ENCODE measurements at places on chromosomes 16 and 17.

- H3K36me3 ChIP-seq = no peaks in the 10 kb centered on the region
- no peak overlapping the region for H3K4me3 ChIP-seq
- DNase-seq = no peak
- H3K4me1 ChIP-seq = no peaks in the 10 kb centered on the region
These were observed 12.7 kb downstream of the WFDC1 start for GRCh38 chr16:84307209-84307954.

- H3K4me3 ChIP-seq = no peak overlapping the region
- H3K4me1 ChIP-seq = peaks cover 10% of the 10 kb centered on the region
- H3K36me3 ChIP-seq = peaks cover 27% of the 10 kb centered on the region
- H3K27me3 ChIP-seq = peaks cover 1% of the 10 kb centered on the region
- no peak overlapping the region for H3K27ac ChIP-seq
These were observed 8.3 kb downstream of the PRSS8 start for GRCh38 chr16:31127182-31127581.

- H3K4me3 ChIP-seq = no peak overlapping the region
- no peak overlapping the region for H3K27ac ChIP-seq
- no peak for DNase-seq
- peaks cover 2% of the 10 kb centered on the region for H3K27me3 ChIP-seq
- no peaks in the 10 kb centered on the region for H3K36me3 ChIP-seq
These were observed 79.1 kb downstream of the GPR139 start for GRCh38 chr16:19994466-19995170.

DNA sequence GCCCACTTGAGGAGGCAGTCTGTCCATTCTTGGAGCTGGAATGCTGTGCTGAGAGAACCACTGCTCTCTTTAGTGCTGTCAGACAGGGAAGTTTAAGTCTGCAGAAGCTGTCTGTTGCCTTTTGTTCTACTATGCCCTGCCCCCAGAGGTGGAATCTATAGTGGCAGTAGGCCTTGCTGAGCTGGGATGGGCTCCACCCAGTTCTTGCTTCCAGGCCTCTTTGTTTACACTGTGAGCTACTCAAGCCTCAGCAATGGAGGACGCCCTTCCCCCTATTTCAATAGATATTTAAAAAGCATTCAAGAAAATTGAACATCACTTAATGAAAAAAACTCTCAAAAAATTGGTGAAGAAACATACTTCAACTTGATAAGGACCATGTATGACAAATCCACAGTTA, 313.5 kb downstream of the PHKB start:
- peaks cover 7% of the 10 kb centered on the region for H3K27me3 ChIP-seq
- H3K4me1 ChIP-seq = peaks cover 12% of the 10 kb centered on the region
- DNase-seq = no peak
- H3K4me3 ChIP-seq = no peak overlapping the region
- no peak overlapping the region for H3K27ac ChIP-seq
- no peaks in the 10 kb centered on the region for H3K36me3 ChIP-seq

GRCh38 chr17:48024149-48025039, 13.2 kb downstream of the COPZ2 start:
- DNase-seq = peak; percentile 18
- H3K27ac ChIP-seq = peak overlapping the region; percentile 86
- peaks cover 29% of the 10 kb centered on the region for H3K27me3 ChIP-seq
- H3K4me1 ChIP-seq = peaks cover 38% of the 10 kb centered on the region

DNA sequence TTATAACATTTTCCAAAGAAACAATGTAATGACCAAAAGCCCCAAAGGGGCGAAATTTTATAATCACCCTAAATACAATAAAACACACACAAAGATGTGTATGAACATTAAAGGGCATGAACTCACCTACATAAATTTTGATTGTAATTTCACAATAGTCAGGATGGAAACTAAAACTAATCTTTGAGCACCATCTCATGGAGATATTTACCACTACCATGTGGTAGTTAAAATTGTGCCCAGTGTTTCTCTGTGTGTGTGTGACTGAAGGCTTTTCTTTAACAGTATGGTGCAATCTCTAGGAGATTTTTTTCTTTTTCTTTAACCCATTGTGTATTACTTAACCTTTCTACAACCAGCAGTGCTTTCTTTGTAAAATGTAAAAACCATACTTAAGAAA, 19.7 kb upstream of the MEIOC start:
- no peaks in the 10 kb centered on the region for H3K4me1 ChIP-seq
- DNase-seq = no peak
- no peak overlapping the region for H3K27ac ChIP-seq
- H3K4me3 ChIP-seq = no peak overlapping the region
- no peaks in the 10 kb centered on the region for H3K36me3 ChIP-seq

DNA sequence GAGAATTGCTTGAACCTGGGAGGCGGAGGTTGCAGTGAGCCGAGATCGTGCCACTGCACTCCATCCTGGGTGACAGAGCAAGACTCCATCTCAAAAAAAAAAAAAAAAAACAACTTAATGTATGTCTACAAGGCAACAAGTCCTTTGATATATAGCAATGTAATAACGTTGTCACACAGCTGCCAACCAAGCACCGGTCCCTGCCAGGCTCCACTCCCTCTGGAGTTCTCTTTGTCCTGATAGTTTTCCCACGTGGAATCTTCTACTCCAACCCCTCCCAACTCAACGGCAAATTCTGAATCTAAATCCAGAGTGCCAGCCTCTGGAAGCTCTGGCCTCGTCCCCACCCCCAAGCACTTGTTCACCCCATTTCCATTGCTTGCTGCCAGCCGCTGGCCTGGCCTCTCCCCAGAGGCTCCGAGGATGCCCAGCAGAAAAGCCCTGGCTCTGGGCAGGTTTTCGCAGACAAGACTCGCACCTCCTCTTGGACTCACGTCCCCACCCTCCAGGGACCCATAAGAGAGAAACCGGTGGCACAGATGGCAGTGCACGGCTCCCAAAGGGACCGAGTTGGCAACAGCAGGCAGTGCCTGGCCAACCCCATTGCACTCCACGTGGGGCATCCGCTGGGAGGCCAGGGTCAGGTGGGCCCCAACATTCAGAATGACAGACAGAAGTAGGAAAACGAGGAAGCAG, 15.9 kb upstream of the CBX2 start:
- no peaks in the 10 kb centered on the region for H3K36me3 ChIP-seq
- H3K27ac ChIP-seq = no peak overlapping the region
- DNase-seq = no peak
- no peaks in the 10 kb centered on the region for H3K27me3 ChIP-seq

DNA sequence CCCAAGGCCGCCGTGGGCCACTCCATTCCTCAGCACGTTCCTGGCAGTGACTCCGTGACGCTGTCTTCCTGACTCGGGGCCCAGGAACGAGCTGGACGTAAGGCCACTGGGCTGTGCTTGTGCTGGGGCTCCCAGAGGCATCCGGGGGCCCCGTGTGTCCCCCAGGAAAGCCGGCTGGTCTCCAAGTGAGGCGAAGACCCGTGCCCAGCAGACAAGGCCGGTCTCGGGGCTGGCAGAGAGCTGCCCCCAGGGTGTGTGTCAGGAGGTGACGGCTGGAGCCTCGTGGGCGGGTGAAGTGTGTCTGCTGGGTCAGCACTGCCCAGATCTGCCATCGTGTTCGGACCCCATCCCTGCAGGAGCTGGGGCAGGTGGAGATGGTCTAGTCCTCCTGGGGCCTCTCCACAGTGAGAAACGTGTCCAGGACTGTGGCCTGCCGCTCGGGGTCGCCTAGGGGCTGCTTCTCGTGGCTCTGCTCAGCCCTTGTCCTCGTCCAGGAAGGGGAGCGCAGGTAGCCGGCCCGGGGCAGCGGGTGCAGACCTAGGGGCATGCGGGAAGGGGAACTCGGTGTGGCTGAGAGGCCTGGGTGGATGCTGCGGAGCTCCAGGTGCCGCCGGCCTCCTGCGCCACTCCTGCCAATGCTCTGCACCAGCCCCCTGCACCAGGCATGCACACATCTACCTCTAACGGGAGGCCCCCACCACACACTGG, 13.1 kb downstream of the DBNDD1 start:
- H3K4me1 ChIP-seq = peaks cover 14% of the 10 kb centered on the region
- peaks cover 6% of the 10 kb centered on the region for H3K27me3 ChIP-seq
- no peak for DNase-seq
- H3K36me3 ChIP-seq = no peaks in the 10 kb centered on the region
- H3K27ac ChIP-seq = no peak overlapping the region

DNA sequence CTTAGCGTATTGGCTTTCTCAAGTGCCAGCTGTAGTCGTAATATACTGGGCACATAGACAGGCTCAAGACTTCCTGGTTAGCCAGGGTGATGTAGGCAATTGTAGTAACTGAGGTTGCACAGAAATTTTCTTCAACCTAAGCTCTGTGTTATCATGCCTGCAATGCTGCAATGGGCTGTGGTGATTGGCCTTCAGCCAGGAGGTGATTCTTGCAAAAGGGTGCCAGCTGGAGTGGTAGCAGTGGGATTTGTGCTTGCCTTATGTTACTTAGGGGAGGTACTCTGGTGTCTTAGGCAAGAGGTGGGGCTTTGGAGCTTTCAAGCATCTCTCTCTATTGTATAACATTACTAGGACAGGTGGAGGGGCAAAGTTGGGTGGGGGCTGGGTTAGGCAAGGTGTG, 495.1 kb downstream of the CDH11 start:
- H3K27ac ChIP-seq = no peak overlapping the region
- H3K4me1 ChIP-seq = no peaks in the 10 kb centered on the region
- H3K27me3 ChIP-seq = peaks cover 4% of the 10 kb centered on the region
- H3K36me3 ChIP-seq = no peaks in the 10 kb centered on the region

DNA sequence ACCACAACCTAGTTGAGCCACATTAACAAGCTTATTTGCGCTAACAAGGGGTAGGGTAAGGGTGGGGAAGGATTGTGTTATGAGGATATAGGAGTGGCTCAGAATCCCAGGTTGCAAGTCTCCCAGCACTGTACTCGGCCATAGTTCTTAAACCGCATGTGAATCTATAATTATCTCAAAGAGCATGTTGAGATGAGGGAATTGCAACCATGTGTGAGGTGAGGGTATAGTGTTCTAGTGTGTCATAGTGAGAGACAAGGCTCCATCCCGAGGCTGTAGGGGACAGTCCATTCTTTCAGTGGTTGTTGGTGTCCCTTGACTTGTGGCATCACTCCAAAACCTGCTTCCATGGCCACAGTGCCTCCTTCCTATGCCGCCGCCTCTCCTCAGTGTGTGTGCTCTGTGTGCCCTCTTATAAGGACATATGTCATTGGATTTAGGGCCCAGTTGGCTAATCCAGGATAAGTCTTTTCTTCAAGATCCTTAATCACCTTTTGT, 22.7 kb upstream of the ATP5MC1 start:
- no peak overlapping the region for H3K27ac ChIP-seq
- H3K36me3 ChIP-seq = peaks cover 9% of the 10 kb centered on the region

DNA sequence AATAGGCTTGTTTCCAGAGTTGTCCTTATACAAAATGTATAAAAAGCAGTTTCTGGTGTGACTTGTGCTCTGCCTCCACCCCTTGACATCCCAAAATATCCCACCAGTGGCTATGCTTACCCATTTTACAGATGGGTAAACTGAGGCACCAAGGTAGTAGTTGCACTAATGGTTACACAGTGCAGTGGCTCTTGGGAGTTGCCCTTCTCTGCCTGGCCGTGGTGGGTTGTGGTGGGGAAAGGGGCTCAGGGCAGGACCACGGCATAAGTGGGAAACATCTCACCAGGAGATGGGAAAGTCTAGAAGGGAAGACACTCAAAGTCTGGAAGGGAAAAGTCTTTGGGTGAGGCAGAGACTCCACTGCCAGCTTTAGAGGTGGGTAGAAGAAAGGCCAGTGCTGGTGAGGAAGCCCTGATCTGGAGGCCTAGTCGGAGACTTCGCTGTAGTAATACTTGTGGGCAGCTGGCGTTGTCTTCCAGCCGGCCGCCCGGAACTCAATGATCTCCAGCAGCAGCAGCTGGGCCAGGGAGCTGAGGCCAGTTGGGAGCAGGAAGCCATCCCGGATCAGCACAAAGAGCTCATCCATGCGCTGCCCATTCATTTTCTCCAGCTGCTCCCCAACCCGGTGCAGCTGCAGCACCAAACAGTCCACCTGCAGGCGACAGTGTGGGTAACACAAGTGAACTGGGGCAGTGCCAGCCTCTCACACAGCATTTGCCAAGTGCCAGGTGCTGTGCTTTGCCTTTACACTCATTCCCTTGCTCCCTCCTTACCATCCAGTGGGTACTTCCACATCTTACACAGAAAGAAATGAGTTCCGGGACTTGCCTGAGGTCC, 4.5 kb downstream of the MIF4GD start:
- peak overlapping the region; percentile 27 for H3K4me3 ChIP-seq
- no peak for DNase-seq
- H3K27me3 ChIP-seq = peaks cover 11% of the 10 kb centered on the region
- peaks cover 28% of the 10 kb centered on the region for H3K4me1 ChIP-seq
- H3K36me3 ChIP-seq = no peaks in the 10 kb centered on the region

DNA sequence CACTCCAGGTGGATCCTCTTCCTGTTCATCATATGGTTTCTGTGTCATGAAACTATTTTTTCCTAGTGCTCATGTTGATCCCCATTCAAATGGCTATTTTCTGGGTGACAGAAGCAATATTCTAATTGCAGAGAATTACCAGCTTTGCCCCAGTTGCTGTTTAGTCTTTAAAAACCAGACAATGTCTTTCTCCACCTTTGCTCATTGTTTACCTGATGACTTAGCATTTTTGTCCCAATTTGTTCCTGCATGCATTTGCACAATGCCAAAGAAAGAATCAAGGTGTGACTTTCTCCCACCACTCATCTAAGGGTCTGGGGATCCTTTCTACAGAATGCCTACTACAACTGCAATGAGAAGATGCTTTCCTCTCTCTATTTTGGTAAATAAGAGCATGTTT, 439.9 kb upstream of the MAF start:
- no peaks in the 10 kb centered on the region for H3K36me3 ChIP-seq
- no peak overlapping the region for H3K4me3 ChIP-seq
- DNase-seq = no peak
- no peaks in the 10 kb centered on the region for H3K27me3 ChIP-seq
- no peaks in the 10 kb centered on the region for H3K4me1 ChIP-seq

DNA sequence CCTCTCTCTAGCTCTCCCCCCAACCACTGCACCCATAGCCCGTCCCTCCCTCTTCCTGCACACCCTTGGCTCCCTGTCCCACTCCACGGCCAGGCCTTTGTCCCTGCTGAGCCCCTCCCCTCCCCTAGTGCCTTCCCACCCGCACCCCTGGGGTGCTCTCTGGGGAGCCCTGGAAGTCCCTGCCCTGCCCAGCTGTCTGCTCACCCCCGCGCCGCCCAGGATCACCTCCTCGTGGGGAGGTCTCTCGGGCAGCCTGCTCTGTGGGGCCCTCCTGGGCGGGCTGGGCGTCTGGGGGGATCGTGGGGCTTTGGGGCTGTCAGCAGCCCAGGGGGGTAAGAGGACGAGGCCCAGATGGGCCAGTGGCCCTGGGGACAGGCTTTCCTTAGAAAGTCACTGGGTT, 18.1 kb downstream of the CACNA1H start:
- H3K4me3 ChIP-seq = no peak overlapping the region
- no peaks in the 10 kb centered on the region for H3K27me3 ChIP-seq
- H3K4me1 ChIP-seq = no peaks in the 10 kb centered on the region
- DNase-seq = no peak
- H3K27ac ChIP-seq = no peak overlapping the region
- H3K36me3 ChIP-seq = no peaks in the 10 kb centered on the region

DNA sequence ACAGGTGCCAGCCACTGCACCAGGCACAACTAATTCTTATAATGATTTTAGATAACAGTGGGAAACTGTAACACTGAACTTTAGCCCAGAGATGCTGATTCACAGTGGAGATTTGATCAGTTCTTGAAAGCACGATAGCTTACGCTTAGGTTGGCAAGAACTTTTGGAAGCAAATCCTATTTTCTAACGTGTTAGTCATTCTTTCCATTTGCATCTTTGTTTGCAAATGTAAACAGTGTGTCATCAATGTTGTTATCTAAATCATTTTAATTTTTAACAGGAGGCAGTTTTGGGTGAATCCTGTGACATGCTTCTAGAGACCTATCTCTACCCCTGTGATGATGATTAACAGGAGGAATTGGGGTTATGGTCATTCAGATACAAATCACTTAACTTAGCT, 35.7 kb upstream of the GNA13 start:
- H3K27ac ChIP-seq = no peak overlapping the region
- H3K4me3 ChIP-seq = no peak overlapping the region
- H3K4me1 ChIP-seq = peaks cover 11% of the 10 kb centered on the region
- H3K27me3 ChIP-seq = peaks cover 2% of the 10 kb centered on the region
- DNase-seq = no peak
- H3K36me3 ChIP-seq = peaks cover 13% of the 10 kb centered on the region
